ENCODE measurements at places on chromosomes 6 and 20.

- no peak for DNase-seq
Measured at GRCh38 chr20:24955045-24955444, 6.0 kb downstream of the CST7 start.

DNA sequence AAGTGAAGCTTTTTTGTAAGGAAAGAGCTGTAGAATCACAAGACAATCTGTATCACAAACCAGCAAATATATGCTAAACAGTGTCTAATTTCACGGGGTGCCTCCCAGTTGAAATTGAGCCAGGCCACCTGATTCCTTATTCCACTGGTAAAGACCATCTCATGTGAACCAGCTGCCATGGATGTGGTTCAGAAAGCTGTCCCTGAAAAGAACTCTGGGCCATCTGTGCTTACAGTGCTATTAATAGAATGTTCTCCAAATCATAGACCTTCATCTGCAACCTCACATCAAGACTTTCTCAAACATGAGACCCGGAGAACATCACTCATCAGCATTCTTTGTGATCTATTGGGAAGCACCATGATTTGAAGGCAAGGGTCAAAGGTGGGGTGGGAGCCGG, 89.7 kb downstream of the FBXO5 start:
- DNase-seq, result no peak

DNA sequence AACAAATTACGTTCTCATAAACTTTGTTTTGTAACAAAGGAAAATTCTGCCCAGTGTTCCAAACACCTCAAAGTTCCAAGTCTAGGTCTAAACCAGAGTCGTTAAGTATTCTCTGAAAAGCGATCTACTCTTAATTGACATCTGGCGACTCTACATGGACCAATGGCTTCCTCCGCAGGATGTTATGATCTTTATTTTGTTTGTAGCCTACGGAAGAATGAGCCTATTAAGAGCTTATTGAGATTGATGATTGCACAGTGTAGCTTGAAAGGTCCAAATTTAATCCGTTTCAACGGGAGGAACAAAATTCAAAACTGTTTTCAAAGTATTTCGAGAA, 61.1 kb downstream of the FAM217A start:
- DNase-seq, result no peak

- DNase-seq, result no peak
Measured at GRCh38 chr6:106253172-106253571, 72.4 kb downstream of the ATG5 start.

DNA sequence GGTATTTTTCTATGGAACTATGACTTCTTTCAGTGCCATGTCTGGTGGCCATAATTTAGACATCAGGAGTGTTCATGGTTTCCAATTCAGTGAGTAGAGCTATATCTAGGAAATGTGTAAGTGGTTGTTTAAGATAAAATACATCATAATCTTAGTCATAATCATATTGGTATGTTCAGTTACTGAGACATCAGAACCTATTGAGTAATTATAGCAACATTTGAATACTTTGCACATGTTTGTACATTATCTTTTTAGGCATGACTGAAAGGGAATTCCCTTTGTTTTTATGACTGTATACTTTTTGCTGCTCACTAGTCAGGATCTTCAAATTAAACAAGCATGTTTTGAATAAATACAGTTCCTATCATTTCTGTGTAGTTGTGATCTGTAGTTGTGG, 64.0 kb downstream of the STXBP5 start:
- DNase-seq, result no peak

- no peak for DNase-seq
Measured at GRCh38 chr6:114144887-114145851, 174.2 kb upstream of the HDAC2 start.

GRCh38 chr20:60361761-60362395, 403.7 kb downstream of the CDH26 start:
- DNase-seq, result no peak

DNA sequence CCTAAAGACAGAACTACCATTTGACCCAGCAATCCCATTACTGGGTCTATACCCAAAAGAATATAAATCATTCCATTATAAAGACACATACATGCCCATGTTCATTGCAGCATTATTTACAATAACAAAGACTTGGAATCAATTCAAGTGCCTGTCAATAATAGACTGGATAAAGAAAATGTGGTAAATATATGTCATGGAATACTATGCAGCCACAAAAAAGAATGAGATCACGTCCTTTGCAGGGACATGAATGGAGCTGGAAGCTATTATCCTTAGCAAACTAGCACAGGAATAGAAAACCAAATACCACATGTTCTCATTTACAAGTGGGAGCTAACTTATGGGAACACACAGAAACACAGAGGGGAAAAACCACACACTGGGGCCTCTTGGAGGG, 8.7 kb upstream of the DEFB128 start:
- DNase-seq, result no peak
